ENCODE measurements at places on chromosomes 5 and 9.

DNA sequence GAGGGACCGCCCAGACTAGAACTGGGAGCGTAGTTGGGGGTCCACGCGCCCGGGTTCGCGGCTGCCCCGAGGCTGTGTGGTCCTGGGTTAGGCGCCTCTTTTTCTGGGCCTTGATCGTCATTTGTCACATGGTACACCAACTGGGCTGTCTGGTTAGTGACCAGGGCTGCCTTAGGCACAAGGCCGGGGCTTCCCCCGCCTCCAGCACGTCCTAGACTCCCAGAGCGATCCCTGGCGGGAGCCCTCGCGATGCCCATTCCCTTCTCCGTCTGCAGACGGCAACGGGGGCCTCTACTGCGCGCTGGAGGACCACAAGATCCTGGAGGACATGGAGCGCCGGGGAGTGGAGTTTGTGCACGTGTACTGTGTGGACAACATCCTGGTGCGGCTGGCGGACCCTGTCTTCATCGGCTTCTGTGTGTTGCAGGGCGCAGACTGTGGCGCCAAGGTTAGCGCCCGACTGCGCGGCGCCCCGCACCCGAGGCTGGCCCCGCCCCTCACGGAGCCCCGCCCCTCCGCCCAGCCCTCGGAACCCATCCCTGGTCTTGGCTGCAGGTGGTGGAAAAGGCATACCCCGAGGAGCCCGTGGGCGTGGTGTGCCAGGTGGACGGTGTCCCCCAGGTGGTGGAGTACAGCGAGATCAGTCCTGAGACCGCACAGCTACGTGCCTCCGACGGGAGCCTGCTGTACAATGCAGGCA lies 1.5 kb downstream of the UAP1L1 start:
- DNase-seq, result no peak

GRCh38 chr5:159824188-159825161 lies 91.8 kb upstream of the ADRA1B start:
- no peak for DNase-seq

- no peak for DNase-seq
Observed at GRCh38 chr5:119876522-119876921, 247.2 kb downstream of the FAM170A start.

- DNase-seq, result no peak
Observed at GRCh38 chr5:151961557-151961956, 36.9 kb upstream of the GLRA1 start.
